ENCODE measurements at places on chromosomes 2 and 18.

DNA sequence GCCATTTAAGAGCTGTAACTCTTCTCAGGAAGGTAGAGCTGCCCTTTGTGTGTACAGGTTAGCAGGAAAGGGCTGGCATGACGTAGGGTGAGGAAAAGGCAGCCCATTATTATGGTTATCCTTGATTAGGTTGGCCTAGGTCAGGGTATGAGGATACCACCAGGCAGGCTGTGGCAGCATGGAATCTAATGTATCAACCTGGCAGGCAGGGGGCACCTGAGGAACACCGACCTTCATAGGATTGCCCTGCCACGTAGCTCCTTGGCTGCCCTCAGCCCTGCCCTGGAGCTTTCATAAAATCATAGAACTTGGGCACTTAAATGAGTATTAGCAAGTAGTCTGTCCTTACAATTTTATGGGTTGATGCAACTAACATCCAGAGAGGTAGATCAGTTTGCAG lies 261.6 kb downstream of the LTBP1 start:
- no peak for DNase-seq

GRCh38 chr2:88265352-88266303 lies 95.5 kb downstream of the THNSL2 start:
- no peak for DNase-seq

- DNase-seq: no peak
These were observed 107.3 kb downstream of the DYSF start for GRCh38 chr2:71560638-71561011.

- DNase-seq: no peak
These were observed 37.1 kb downstream of the ZNF516 start for GRCh38 chr18:76457957-76458356.

DNA sequence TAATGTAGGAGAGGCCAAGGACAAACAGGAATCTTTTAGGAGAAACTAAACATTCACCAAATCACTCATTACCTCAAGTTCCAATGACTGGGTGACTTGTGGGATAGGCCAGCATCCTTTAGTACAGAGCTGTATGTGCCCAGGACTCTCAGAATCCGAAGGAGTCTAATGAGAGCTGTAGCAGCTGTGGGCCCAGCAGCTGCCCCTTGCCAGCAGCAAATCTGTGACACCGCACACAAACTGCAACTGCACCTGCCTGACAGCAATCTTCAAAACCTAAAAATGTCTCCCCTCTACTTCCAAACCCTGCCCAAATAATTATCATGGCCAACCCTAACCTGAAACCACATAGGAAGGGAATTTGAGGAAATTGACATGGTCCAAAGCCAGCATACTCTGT lies 44.5 kb upstream of the ACVR2A start:
- DNase-seq: no peak

GRCh38 chr2:100484390-100484789 lies 14.1 kb downstream of the NMS start:
- DNase-seq: no peak

GRCh38 chr18:67977067-67977616 lies 460.6 kb upstream of the DSEL start:
- no peak for DNase-seq

- DNase-seq: no peak
These were observed 57.0 kb upstream of the HPCAL1 start for GRCh38 chr2:10245661-10246060.

GRCh38 chr2:202965810-202966460 lies 48.7 kb upstream of the NBEAL1 start:
- peak; percentile 18 for DNase-seq

- no peak for DNase-seq
These were observed 61.2 kb downstream of the SGPP2 start for GRCh38 chr2:222485367-222486211.

GRCh38 chr2:46970334-46971288 lies 55.0 kb upstream of the MCFD2 start:
- DNase-seq: no peak

- DNase-seq: no peak
These were observed 59.9 kb downstream of the ATP9B start for GRCh38 chr18:79129120-79129519.

- DNase-seq: no peak
These were observed 76.9 kb upstream of the GCFC2 start for GRCh38 chr2:75787532-75788132.

GRCh38 chr2:159900343-159900742 lies 102.3 kb upstream of the CD302 start:
- no peak for DNase-seq

- DNase-seq: no peak
These were observed 179.5 kb downstream of the CELF4 start for GRCh38 chr18:37385846-37386778.

DNA sequence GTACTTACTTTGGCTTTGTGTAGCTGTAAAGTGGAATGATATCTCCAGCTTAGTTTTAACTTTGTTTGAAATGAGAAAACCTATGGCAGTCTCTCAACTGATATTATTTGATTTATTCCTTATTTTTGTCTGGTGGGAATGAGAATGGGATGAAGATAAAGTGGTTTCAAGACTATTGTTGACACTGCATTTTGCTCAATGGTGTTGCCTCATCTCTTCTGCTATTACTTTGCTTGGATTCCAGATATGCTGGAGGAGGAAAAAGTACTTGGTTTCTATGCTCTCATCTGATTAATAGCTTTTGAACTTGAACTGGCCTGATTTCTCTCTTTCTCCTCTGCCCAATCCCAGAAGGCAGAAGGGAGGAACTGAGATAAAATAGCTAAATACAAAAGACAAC lies 198.2 kb downstream of the CTNNA2 start:
- no peak for DNase-seq

Data from stimulated activated CD4-positive, alpha-beta T cell treated with anti-CD3 and anti-CD28 coated beads, Interleukin-4, amount 100 ng/mL, for 48 hours (primary cell).